WTC11 (cell line): ENCODE measurements at places on chromosomes 13 and 19.

GRCh38 chr13:103625194-103625593 is 559.0 kb upstream of the SLC10A2 start:
- DNase-seq = peak; percentile 14

- DNase-seq = no peak
These were observed 3.8 kb downstream of the BCL2L12 start for GRCh38 chr19:49669516-49669915.

GRCh38 chr13:109938255-109938936 is 152.0 kb upstream of the IRS2 start:
- DNase-seq = no peak

DNA sequence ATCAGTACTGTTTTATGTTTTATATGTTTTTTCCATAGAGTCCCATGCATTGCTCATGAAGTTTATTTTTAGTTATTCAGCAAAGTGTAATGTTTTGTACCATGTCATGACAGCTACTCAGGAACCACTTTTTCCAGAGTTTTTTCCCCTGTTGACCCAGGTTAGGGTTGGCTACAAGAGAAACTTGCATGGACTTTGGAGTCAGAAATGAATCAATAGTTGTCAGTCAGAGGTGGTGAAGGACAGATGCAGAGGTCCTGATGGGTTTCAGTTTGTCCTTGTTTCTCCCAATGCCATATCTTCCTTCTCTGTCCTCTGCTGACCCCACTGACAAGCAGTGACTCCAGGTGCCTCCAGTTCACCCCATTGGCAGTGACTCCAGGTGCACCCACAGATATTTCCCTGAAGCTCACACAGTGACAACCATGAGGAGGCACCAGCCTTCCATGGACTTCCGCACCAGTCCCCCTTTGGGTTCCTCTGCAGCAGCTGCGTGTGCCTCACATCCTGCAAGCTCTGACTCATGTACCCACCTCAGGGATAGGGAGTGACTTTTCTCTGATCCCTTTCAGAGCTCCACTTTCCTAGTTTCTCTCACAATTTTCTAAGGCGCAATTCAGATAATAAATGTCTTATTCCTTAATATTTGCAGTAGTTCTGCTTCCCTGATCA is 92.1 kb downstream of the AKAP11 start:
- DNase-seq = no peak

DNA sequence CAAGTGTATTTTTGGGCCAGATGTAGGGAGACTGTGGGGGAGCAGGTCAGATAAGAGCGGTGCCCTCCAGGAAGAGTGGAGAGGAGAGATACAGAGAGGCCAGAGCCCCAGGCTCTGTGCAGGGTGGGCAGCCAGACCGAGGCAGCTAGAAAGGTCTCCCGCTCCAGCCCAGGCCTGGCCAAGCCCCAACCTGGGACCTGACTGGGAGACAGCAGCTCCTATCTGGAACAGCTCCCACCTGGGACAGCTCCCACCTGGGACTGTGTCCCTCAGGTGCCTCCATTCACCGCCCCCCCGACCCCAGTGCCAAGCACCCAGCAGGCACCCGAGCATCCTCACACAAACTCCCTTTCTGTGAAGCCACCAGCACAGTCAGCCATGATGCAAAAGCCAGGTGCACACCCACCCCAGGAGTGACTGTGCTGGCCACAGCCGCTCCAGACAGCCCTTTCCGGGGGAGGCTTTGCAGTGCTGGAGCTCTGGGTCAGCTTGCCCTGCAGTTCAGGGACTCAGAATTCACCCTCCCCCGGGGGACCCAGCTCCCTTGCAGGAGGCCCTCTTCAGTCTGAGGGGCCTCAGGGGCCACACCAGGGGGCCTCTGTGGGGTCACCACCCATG is 2.1 kb upstream of the GRTP1 start:
- DNase-seq = no peak

DNA sequence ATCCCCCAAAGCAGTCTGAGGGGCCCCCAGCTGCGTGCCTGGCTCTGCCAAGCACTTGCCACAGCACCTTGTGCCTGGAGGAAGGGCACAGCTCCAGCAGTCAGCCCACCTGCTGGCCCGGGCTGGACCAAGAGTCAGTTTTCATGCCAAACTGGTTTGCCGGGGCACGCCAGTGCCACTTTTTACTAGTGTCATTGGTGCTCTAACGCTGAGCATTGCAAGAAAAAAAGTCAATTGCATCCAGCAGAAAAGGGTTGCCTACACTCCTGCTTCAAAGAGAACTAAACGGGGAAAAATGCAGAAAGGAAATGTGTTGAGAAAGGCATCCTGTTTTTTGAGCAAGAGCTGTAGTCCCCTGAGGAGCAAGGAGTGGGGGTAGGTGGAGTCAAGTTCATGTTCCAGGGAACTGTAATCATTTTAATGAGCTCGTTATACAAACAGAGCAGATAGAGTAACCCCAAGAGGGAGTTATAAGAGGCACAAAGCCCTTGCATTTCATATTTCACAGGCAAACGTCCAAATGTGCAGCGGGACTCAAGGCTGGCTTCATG is 68.4 kb downstream of the F2RL3 start:
- DNase-seq = no peak

DNA sequence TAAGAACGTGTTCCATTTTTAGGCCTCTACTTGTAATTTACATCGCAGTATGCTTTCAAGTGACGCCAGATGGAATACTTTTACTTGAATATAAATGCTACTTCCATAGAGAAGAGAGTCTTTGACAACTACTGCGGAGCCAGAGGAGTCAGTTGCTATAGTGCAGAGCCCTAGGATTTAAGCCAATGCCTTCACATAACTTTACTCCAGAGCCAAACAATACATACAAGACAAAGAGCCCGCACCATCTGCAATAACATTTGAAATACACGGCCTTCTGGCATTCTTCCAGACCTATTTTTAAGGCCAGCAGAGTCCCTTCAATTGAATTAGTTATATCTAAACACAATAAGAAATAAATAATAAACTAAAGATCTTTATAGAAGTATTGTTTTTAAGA is 59.4 kb downstream of the XPO4 start:
- no peak for DNase-seq

- peak; percentile 54 for DNase-seq
These were observed 758 bp upstream of the ZNF888 start for GRCh38 chr19:52923778-52924593.

GRCh38 chr13:77544355-77544754 is 8.8 kb downstream of the SCEL start:
- no peak for DNase-seq

GRCh38 chr19:32921624-32922023 is 50.1 kb downstream of the CEP89 start:
- DNase-seq = no peak

- DNase-seq = no peak
These were observed 6.1 kb downstream of the PPP1R12C start for GRCh38 chr19:55111238-55111831.

GRCh38 chr13:43347877-43348276 is 324.5 kb downstream of the DNAJC15 start:
- no peak for DNase-seq

DNA sequence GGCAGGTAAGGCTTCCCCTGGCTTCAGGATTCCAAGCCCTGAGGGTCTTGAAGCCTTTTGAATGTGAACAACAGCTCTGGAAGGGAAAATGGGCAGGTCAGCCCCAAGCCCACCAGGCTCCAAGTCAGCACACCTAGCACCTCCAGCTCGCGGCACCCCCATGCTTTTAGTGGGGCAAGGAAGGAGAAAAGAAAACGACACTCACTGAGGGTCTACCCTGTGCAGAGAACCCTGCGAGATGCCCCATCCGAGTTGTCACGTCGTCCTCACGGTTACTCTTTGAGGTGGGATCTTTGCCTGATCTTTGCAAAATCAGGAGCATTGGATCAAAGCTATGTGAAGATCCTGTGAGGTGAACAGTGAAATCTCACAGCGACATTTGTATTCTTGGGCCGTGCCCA is 5.7 kb upstream of the F10 start:
- DNase-seq = no peak

DNA sequence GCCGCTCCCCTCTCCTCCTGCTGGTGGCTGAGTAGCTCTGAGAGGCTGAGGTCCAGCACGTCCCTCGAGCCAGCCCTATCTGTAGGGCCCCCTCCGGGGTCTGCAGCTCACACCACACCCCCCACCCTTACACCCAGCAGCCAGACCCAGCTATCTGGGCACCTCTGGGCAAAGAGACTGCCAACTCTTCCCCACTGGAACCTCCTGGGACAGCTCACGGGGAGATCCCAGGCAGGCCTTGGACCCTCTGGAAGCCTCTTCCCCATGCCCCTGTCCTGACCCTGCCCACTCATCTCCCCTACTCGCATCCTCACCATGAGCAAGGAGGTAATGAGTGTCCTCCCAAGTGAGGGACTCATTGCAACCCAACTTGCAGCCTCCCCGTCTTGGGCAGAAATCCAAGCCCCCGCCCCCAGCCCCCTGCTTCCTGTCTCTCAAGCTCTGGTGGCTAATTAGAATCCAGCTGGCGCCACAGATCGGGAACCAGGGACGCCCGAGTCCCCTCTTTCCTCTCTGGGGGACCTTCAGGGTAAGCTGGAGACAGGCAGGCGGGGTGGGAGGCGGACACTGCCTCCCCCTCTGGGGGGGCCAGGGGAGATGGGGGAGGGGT is 22.1 kb downstream of the ADGRL1 start:
- no peak for DNase-seq

DNA sequence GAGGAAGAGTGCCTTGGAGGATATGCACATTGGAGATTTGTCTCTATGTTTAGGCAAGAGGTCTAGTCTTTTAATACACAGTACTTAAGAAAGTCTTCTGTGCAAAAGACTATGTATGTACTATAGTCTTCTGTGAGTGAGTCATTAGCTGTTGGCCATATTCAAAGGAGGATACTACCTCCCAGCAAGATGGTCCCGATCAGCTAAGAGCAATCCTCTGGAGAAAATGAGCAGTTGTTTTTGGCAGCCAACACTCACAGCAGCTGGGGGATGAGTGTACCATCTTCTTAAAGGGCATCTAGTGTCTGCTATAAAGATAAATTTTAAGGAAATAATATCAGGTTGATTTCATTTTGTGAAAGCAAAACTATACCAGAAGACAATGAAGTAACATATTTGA is 487.8 kb downstream of the KCTD12 start:
- no peak for DNase-seq

GRCh38 chr13:98033277-98034247 is 80.1 kb downstream of the IPO5 start:
- peak; percentile 20 for DNase-seq

DNA sequence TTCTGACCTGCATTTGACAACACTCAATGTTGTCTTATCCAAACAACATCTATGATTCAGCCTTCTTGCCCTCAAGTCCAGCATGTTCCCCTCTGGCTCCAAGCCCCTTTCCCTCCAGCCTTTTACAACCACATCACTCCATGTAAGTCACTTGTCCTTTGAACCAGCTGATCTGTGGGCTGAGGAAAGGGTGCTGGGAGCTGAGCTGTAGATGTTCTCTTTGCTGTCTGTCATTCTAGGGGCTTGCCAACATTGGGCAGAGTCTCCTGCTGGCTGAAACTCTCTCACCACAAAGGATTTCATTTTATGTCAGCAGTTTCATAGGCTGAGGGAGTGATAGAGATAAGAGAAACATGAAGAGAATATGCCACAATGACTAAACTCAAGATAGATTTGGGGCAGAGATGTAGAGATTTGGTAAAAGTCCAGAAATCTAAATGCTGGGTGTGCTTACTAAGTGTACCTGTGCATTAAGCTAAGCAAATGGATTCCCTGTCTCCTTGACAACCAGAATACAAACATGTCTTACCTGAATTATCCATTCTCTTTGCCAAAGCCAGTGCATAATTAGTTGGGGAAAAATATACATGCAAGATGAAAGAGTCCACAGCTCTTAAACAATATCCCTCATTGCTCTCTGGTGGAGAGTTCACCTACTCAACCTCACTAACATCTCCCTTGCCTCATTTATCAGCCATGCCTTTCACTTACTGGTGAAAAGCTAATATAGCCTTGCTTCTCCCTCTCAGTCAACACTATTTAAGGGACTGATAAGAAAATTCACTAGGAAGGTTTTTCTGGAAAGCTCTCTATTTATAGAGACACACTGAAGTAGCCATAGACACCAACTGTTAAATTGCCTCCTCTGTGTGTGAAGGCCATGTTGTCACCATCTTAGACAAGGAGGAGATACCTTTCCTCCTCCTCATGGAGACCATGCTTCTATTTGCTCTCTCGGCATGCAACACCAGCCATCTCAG is 175.5 kb upstream of the SERP2 start:
- DNase-seq = no peak

GRCh38 chr19:14152713-14153112 is 16.3 kb upstream of the ASF1B start:
- no peak for DNase-seq

- no peak for DNase-seq
These were observed 8.1 kb downstream of the ERFL start for GRCh38 chr19:41919948-41920712.

DNA sequence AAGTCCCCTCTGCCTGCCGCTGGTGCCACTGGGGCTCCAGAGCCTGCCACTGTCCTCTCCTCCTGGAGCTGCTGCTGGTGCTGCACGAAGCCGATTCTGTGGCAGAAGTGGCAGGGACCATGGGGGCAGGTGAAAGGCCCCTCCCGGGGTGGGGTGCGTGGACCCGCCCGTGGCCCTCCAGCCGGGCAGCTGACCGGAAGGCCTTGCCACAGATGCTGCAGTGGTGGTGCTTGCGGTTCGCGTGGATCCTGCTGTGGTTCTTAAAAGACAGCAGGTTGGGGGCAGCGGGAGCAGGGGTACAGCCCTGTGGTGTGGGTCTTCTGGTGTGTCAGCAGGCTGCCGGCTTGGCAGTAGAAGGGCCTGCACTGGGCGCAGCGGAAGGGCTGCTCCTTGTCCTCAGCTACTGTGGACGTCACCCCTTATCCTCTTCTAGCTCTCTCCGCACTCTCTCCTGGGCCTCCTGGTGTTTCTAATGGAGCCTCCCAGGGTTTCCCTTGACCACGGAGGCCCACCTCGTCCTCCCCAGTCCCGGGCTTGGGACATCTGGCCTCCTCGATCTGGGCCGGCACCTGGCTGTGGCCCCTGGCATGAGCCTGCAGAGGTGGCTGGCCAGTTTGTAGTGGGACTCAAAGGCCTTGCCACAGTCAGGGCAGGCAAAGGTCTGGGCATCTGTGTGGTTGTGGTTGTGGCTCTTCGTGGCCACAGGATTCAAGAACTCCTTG is 380.4 kb downstream of the OLFM4 start:
- DNase-seq = no peak

DNA sequence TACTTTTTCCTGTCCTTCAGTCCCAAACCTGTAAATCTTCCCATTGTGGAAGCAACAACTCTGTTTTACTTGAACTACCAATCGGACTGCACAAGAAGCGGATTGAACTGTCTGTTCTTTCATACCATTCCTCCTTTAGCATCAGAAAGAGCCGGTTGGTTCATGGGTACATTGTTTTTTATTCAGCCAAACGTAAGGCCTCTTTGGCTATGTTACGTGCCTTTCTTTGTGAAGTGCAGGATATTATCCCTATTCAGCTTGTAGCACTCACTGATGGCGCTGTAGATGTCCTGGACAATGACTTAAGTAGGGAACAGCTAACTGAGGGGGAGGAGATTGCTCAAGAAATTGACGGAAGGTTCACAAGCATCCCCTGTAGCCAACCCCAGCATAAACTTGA is 60.3 kb downstream of the ARHGAP35 start:
- no peak for DNase-seq

DNA sequence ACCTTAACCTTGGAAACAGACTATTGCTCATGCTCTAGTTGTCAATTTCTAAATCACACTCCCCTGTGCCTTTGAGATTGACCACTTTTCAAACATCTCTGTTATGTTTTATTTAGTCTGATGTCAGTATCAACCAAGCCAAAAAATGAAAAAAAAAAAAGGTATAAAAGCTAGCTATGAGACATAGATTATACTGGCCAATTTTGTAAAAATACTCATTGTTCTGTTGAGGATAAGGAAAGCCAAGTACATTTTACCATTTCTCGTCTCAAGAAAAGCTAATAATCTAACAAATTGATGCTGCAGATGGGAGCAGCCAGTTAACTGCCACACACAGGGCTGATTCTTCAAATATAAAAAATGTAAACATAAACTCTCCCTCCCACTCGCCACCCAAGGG is 572.6 kb upstream of the KLF12 start:
- DNase-seq = no peak
